NCI-H1092 (cell line): ENCODE measurements at places on chromosomes 1 and 21.

DNA sequence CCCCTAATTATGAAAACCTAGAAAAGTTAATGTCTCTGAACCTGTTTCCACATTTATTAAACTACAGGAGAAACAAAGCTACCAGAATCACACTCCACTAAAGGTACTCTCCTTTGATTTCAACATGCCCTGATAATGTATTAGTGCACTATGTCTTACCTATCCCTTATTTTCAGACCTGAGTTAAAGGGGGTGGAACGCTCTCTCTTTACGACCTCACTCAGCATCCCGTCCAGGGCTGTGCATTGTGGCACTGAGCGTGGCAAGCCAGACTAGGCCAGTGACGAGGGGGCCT is 678 bp downstream of the LSM10 start:
- DNase-seq = no peak

DNA sequence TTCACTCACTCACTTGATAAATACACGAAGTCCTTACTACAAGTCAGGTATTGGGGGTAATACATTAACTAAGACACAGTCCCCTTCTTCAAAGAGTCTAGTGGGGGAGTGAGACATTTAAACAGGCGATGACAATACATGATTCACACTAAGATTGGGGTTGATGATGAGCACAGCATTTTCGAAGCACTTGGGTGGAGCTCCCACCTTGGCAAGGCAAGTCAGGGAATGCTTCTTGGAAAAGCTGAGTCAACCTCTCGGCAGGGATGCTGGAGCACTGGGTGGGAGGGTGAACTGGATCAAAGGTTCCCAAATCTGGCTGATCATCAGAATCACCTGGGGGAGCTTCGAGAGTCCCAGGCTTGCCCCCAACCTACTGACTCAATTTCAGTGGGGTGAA is 57.9 kb upstream of the ENAH start:
- DNase-seq = no peak

GRCh38 chr1:198764748-198765147 is 125.9 kb downstream of the PTPRC start:
- DNase-seq = no peak

GRCh38 chr1:31214316-31215064 is 25.2 kb downstream of the NKAIN1 start:
- no peak for DNase-seq
